Head of caudate nucleus (tissue), 42 donors: ENCODE measurements at places on chromosomes 16 and 17.

- no peak for DNase-seq
Measured at GRCh38 chr17:73347351-73347750, 35.5 kb upstream of the CDC42EP4 start.

- DNase-seq = no peak
Measured at GRCh38 chr16:66935314-66936011, at the start of gene CES2. Gene CES2 (plus strand): TSS chr16:66935516. CDS start chr16:66935636, 120 bp downstream.

DNA sequence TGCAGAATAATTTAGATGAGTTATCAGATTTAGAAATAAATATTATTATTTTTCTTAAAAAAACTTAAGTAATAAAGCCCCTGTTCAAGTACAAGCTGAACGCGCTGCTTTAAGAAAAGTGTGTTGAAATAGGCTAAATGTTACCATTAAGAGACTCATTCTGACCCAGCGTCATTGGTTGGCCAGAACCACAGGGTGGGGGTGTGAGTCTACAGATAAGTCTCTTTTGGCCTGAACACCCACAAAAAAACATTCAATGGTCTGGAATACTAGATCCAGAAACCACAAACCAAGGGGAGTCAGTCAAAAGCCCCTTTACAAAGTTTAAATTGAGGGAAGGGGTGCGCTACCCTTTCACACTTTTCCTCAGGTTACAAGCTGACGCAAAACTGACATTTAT, 776.1 kb downstream of the KCNJ2 start:
- no peak for DNase-seq

DNA sequence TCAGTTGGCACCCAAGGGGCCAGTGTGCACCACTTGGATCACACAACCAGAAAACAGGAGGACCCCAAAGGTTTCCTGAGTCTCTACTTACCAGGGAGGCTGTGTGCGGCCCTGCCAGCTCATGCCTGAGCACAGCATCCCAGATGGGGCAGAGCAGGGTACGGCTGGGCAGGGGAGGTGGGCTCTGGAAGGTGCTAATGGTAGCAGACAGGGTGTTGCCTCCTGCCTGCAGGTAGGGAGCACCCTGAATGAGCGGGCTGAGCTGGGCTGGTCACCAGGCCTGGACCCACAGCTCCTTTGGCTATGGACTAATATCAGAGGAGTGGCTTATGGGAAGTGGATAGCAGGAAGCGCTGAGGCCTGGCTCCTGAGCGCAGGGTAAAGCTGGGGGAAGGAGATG, 14.6 kb downstream of the RECQL5 start:
- DNase-seq = no peak

DNA sequence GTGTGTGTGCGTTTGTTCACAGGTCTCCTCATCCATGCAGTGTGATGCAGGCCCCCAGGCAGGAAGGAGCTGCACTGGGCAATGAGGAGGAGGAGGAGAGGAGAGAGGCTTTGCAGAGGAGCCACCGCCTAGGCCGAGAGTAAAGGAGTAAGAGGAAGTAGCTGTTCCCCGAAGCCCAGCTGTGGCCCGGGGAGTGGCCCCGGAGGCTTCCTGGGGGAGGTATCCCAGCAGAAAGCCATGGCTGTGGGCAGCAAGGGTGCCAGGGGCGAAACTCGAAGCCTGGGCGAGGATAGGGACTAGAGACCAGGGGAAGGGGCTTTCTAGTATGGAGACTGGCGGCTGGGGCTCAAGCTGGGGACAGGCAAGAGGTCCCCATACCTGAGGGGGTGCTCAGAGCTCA, 12.2 kb downstream of the C16orf95 start:
- no peak for DNase-seq
